NCI-H1105 treated with DMSO at 0.1 percent for 48 hours (cell line): ENCODE measurements at places on chromosomes 6 and 20.
A peak's percentile ranks its signal among the peaks of the same experiment; 100 is the strongest.

DNA sequence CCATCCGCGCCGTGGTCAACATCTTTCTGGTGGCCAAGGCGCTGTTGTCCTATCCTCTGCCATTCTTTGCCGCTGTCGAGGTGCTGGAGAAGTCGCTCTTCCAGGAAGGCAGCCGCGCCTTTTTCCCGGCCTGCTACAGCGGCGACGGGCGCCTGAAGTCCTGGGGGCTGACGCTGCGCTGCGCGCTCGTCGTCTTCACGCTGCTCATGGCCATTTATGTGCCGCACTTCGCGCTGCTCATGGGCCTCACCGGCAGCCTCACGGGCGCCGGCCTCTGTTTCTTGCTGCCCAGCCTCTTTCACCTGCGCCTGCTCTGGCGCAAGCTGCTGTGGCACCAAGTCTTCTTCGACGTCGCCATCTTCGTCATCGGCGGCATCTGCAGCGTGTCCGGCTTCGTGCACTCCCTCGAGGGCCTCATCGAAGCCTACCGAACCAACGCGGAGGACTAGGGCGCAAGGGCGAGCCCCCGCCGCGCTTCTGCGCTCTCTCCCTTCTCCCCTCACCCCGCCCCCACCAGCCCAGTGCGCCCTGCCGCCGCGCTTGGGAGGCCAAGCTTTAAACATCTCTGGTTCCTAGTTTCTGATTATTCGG lies 4.0 kb downstream of the SLC32A1 start:
- DNase-seq: no peak

GRCh38 chr6:12482386-12483375 lies 192.5 kb downstream of the EDN1 start:
- no peak for DNase-seq

GRCh38 chr6:32271429-32271828 lies 47.6 kb upstream of the NOTCH4 start:
- DNase-seq: no peak

GRCh38 chr6:165849534-165850430 lies 186.7 kb upstream of the PDE10A start:
- no peak for DNase-seq

- peak; percentile 52 for DNase-seq
These were observed 280.3 kb upstream of the SYNCRIP start for GRCh38 chr6:85923013-85923430.

- no peak for DNase-seq
These were observed 752.6 kb upstream of the MARCKS start for GRCh38 chr6:113104541-113104940.

DNA sequence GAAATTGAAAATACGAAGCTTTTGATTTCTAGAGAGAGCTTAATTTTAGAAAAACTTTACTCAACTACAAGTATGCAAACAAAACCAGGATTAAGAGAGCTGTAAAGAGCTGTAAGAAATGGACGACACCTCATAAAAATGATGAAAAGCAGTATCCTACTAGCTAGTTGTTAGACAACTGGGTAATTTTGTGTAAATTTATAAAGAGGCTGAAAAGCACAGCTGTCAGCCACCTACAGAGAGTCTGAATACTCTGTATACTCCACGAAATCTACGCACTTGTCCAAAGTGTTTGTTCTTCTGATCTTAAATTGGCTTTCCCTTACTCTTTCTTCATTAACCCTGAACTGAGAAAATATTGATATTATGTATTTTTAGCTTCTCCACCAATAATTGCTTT lies 808.4 kb upstream of the EPHA7 start:
- peak; percentile 50 for DNase-seq

GRCh38 chr6:150800674-150801314 lies 64.7 kb upstream of the MTHFD1L start:
- no peak for DNase-seq

- DNase-seq: no peak
These were observed 83.9 kb upstream of the SIRPG start for GRCh38 chr20:1741309-1742048.

DNA sequence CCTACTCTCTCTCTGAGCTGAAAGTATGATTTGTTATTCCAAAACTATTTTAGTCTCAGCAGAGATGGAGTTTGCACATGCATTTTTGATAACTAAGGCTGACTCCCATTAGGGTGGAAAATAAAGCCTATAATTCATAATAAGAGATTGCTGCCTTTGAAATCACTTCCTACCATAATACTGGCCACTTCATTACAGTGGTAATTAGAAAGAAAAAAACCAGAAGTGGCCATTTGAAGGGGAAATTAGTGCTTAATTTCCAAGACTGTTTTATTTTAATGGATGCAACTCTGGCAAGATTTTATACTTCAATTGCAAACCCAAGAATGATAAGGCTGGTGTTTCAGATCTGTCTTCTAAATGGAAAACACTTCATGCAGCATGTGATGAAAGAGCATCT lies 43.4 kb downstream of the SLC35B3 start:
- DNase-seq: peak; percentile 85
